ENCODE measurements at places on chromosomes 6 and 20.

GRCh38 chr6:79874531-79875134 is 72.7 kb downstream of the ELOVL4 start:
- DNase-seq, result no peak

DNA sequence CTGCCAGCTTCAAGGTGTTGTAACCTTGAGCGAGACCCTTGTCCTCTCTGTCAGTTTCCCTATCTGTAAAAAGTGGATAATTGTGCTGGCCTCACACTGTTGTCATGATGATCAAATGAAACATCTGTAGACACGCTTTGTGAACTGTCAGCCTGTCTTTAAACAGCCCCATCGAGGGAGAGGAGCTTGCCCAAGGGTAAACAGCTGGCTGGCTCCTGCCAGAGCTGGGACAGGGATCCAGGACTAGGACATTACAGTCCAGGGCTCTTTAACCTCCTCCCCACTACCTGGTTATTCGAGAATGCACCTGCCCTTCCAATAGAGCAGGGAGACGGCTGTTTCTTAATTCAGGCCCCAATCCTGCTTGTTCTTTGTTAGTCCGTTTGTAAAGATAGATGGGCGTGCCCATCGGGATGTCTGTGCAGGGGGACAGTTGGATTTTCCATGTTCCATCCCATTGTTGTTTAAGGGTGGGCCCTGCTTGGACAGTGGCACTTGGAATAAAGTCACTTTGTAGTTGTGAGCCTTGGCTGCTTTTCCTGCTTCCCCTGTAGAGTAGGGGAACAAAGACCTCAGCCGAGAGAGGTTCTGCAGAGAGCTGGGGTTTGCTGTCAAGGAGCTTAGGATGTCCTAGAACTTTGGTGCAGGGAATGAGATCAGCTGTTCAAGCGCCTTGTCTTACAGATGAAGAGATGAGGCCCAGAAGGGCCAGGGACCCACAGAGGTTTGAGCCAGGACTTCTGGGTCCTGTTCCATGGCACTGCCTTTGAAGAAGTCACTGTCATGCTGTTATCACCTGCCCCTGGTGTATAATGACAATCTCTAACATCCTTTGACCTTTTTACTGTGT is 77.9 kb upstream of the MYL9 start:
- DNase-seq, result no peak

DNA sequence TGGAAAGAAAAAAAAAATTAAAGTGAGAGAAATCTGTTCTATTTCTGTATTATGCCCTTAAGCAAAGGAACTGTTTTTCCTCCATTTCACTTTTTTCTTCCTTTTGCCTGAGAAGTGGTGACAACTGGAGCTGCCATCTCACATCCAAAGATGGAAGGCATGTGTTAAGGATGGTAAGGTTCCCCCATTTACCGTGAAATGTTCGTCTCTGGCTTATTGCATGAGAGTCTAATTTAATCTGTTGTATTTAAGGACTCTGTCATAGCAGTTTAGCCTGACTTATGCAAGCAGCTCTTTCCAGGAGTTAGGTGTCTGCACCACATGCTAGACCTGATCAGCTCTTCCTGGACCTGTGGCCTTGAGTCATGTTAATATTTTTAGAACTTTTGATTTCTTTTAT is 389.5 kb upstream of the MAP3K7 start:
- DNase-seq, result no peak

DNA sequence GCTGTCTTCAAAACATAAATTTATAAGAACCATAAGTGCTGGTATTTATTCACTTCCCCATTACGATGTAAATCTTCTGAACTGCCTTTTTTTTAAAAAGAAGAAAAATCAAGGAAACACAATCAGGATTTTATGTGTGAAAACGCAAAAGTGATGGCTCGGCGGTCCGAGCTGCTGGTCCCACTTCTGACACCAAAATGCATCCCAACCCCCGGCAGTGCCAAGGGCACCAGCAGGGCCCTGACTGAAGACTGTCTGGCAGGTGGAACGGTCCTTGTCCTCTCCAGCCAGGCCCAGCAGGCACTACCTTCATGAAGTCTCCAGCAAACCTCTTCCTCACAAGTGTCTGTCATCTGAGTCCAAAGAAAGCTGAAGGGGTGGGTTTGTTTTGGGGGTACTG is 41.2 kb downstream of the TBC1D7 start:
- DNase-seq, result no peak

- DNase-seq, result peak; percentile 62
Measured at GRCh38 chr6:163398815-163399214, 15.7 kb upstream of the QKI start.

GRCh38 chr20:37566590-37567330 is 39.1 kb upstream of the BLCAP start:
- DNase-seq, result no peak

- no peak for DNase-seq
Measured at GRCh38 chr6:73003302-73003701, 222.0 kb downstream of the KHDC1L start.

GRCh38 chr6:37589941-37590340 is 90.2 kb upstream of the CCDC167 start:
- no peak for DNase-seq

Data from head of caudate nucleus (tissue), 42 donors.